LoVo (cell line): ENCODE measurements at places on chromosomes 12 and 14.

DNA sequence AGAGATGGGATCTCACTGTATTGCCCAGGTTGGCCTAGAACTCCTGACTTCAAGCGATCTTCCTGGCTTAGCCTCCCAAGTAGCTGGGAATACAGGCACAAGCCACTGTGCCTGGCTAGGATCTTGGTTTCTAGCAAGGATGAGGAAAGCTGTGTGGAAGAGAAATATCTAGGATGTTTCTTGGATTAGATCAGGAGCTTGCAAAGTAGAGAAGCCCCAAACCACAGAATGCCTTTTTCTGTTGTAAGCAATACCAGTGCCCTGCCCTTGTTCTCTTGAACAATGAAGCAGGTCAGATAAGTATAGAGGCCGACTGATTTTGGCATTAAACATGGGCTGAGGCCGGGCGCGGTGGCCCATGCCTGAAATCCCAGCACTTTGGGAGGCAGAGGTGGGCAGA lies 44.3 kb upstream of the STRN3 start:
- DNase-seq: peak; percentile 38

DNA sequence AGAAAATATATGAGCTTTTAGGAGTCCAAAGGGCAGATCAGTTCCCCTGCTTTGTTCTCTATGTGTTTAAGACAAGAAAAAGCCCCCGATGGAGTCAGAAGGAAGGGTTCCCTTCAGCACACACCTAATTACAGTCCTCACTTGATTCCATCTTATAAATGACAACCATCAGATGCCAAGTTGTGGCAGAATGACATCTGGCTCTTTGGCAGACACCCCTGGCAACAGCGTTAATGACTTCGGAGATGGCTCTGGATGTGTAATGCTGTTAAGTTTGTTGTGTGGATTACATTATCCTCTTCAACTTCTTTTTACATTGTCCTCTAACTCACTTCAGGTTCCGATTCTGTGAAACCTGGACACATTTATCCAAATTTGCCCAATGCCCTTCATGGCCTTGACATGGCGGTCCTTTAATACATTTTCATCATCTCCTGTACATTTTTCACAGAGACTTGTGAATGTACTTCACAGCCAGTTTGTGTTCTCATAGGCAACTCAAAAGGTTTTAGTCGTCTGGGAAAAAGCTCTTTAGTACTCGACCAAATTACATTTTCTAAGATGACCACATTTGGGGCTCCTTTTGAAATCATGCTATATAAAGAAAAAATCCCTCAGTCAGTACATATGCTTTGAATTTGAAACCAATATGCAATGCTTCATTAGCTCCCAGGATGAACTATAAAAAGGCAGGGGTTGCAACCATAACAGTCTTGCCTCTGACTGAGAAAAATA lies 667.8 kb downstream of the NOVA1 start:
- no peak for DNase-seq

GRCh38 chr14:51715250-51715649 lies 63.5 kb downstream of the FRMD6 start:
- DNase-seq: no peak

DNA sequence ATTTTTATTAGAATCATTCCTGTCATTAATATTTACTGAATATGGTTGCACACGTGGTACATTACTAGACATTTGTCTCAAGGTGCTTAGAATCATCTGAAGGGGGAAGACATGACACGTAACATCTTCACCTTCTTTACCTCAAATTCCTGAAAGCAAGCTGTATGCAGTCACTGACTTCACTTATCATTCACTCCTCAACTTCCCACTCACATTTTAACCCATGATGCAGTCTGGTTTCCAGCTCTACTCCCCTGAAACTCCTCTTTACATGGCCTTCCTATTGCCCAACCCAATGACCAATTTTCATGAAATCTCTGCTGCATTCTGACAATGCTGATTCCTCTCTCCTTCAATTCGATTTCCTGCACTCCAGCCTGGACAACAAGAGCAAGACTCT lies 5.8 kb upstream of the PSMC6 start:
- DNase-seq: no peak
